ENCODE measurements at places on chromosomes 1 and 21.

- DNase-seq, result no peak
Measured at GRCh38 chr1:231629132-231629531, 2.5 kb downstream of the DISC1 start.

GRCh38 chr1:169013821-169014220 is 92.7 kb upstream of the ATP1B1 start:
- DNase-seq, result no peak

DNA sequence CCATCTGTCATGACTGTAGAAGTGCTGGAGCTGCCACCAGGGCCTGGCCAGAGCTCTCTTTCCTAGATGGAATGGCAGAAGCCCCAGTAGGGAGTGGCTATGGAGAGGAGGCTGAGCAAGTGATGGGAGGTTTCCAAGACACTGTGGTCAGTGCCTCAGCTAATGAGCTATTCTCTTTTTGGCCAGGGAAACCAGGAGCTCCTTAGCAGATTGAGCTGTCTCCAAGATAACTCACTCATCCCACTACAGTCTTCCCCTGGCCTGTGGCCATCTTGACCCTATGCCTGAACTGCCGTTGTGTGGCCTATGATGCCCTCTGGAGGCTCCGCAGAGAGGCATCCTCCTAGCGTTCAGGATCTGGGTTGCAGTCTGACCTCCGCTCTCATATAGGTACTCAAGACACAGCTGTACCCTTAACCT is 60.5 kb downstream of the ERI3 start:
- no peak for DNase-seq

- DNase-seq, result no peak
Measured at GRCh38 chr1:63912643-63913042, 138.8 kb downstream of the ROR1 start.

DNA sequence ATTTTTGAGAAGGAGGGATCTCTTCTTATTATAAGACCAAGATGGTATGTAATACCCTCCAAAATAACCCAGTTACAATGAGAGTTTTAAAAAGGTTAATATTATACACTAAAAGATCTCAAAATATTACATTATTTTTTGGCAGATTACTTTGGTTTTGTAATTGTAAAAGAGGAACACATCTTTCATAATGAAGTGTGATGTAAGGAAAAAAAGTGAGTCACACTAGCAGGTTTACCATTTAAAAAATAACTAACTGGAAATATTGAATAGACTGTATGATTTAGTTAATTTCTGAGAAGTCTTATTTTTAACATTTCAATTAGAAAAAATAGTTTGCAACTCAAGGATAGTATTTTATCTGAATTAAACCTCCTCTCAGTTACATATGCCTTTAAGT is 1.1 kb downstream of the F5 start:
- DNase-seq, result no peak

- no peak for DNase-seq
Measured at GRCh38 chr1:40248412-40248811, 675 bp downstream of the TMCO2 start.

- no peak for DNase-seq
Measured at GRCh38 chr1:235950318-235950717, 83.6 kb upstream of the LYST start.

- no peak for DNase-seq
Measured at GRCh38 chr1:224795591-224795990, 133.9 kb upstream of the DNAH14 start.

DNA sequence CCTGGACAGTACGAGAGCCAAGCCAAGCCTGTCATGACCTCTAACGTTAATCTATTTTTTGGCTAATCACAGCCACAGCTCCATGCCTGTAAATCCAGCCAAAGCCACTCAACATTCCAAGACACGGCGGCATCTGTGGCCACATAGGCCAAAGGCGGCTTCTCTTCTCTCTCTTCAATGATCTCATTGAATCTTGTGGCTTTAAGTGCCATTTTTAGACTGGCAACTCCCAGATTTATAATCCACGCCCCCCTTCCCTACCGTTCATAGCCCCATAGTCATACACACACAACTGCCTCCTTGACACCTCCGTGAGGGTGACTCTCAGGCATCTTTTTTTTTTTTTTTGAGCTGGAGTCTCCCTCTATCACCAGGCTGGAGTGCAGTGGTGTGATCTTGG is 5.7 kb upstream of the SELENON start:
- no peak for DNase-seq

GRCh38 chr1:228802386-228803220 is 67.3 kb downstream of the RHOU start:
- DNase-seq, result no peak

DNA sequence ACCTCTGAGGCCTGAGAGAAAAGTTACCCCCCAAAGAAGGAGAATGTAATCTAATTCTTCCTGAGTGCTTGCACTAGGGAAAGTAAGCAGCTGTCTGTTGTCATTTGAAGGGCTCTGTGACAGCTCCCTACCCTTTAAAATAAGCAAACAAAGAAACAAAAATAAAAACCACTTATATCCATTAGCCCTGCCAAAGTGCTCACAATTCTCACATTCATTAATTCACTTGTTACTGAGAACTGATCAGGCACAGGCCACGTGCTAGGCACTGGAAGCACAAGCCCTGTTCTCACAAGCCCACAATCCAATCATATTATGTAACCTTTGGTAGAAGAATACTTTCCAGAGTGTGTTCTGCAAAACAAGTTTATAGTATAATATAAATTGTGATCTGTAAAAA is 199.4 kb downstream of the ZC3H11B start:
- DNase-seq, result no peak

GRCh38 chr1:246597340-246597739 is 31.1 kb downstream of the CNST start:
- DNase-seq, result no peak

- DNase-seq, result no peak
Measured at GRCh38 chr1:36174713-36175112, 18.8 kb downstream of the MAP7D1 start.

DNA sequence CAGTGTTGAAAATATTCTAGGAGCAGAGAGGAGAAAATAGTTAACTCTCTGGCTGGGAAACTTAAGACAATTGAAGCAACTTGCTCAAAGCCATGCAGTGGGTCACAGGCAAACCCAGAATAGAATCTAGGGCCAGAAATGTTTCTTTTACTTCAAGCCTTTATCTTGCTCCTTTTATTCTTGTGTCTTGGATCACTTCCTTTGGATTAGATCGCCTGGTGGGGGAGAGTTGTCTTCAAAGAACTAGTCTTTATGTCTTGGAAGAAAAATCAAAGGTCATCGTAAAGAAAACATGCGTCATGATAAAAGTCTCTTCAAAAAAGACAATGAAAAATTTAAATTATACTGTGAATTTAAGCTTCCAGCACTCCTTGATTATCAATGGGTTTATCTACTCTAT is 493.6 kb upstream of the USP24 start:
- no peak for DNase-seq

- DNase-seq, result no peak
Measured at GRCh38 chr1:228982637-228983036, 247.4 kb downstream of the RHOU start.

DNA sequence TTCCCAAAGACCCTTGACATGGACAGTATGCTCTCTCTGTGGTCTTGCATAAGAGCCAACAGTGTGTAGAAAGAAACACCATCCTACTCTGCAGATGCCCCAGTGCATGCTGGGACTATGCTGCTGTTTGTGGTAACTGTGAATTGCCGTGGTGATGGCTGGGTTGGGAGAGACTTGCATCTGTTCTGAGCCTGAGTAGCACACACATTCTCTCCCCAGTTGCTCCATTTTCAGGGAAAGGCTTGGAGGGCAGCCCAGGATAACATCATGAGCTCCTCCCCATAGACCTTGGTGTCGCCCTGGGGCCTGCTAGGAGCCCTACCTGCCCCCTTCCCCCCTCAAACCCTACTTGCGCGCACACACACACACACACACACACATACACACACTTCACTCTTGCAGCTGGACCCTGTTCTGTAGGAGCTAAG is 120.9 kb upstream of the IPO9 start:
- no peak for DNase-seq

DNA sequence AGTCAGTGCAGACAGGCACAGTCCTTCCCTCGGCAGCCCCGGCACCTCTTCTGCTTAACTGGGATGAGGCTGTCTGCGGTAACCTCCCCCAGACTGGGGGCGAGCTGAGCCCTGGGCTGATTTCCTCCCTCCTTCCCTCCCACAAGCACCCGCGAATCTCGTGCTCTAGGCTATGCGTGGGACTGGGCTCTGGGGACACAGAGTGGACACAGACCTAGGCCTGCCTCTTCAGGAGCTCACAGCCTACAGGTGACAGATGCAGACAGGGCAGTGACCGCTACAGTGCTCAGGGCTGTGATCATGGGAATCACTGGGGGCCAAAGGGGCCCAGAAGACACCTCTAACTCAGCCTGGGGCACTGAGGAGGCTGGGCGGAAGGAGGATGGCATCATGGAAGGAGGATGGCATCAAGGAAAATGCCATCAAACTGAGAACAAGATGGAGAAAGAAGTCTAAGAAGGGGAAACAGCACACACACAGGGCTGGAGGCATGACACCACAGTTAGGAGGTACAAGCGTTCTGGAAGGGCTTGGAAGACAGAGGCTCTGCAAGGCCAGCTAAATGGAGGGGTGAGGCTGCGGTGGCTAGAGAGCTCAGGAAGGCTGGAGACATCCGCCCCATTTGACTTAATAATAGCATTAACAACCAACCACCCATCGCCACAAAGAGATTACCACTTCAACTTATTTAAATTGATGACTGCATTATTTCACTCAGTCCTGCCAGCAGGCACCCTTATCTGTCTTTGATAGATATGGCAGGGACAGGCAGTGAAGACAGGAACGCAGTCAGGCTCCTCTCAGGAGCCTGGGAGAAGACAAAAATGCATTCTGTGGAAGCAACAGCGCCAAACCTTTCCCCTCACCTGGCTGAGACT is 4.2 kb downstream of the TTC39A start:
- no peak for DNase-seq

DNA sequence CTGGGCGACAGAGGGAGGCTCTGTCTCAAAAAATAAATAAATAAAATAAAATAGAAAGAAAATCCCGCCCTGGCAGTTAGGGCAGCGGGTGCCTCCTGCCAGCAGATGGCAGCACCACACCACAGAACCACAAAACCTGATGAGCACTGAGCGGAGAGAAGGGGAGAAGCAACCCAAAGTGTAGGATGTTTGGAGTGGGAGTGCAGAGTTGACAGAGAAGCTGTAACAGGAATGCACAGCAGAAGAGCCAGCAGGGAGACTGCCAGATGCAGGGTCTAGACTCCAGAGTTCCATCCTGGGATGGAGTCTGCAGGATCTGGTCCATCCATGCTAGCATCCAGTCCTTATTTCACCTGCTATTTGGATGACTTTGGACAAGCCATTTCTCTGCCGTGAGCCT is 29.7 kb upstream of the KIRREL1 start:
- peak; percentile 35 for DNase-seq

DNA sequence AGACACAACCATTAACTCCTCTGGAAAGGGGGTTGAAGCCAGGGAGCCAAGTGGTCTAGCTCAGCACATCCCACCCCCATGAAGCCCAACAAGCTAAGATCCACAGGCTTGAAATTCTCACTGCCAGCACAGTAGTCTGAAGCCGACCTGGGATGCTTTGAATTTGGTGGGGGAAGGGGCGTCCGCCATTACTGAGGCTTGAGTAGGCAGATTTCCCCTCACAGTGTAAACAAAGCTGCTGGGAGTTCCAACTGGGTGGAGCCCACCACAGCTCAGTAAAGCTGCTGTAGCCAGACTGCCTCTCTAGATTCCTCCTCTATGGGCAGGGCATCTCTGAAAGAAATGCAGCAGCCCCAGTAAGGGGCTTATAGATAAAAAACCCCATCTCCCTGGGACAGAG is 193.5 kb downstream of the GPATCH2 start:
- no peak for DNase-seq

DNA sequence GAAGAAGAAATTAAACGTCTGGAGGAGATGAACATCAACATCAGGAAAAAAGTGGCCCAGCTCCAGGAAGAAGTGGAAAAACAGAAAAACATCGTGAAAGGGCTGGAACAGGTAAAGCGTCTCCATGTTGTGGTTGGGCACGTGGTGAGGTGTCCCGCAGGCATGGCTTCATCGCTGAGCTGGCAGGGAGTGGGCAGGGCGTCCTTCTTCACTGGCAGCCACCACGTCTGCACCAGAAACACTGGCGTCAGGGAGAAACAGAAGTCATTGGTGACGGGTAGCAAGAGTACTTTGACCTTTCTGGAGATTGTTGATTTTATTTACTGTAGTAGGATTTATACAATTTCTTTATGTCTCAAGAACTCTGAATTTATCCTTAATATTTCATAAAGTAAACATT is 59.0 kb upstream of the DIP2A start:
- no peak for DNase-seq

DNA sequence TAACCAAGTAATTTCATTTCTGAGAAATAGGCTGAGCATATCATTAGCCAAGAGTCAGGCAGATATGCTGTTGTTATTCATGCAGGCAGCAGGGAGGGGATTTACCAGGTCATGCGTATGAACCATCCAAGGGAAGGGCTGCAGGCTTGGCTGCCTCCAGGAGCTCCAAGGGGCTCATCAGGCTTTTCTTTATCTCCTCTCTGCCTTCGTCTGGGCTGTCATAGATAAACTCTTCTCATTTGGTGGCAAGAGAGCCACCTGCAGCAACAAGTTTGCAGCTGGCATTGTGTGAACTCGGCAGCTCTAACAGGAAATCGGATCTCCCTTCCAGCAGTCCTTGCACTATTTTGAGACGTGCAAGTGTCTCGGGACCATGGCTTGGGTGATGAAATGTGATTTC is 7.5 kb downstream of the CCDC27 start:
- no peak for DNase-seq

- no peak for DNase-seq
Measured at GRCh38 chr1:226512076-226512728, 36.4 kb upstream of the STUM start.

DNA sequence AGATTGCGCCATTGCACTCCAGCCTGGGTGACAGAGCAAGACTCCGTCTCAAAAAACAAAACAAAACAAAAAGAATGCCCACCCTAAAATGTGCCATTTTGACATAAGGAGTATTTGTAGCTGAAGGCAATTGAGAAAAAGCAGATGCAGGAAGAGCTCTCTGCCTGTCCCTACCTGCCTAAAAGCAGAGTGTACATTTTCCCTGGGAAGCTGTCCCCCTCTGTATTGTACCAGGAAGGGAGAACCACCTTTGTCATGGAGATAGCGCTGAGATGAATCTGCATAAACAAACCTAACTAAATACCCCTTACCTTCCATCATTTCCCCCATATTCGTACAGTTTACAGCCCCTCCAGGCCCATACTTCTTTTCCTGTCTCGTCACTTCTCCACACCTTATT is 94.4 kb upstream of the SLC45A1 start:
- DNase-seq, result no peak

DNA sequence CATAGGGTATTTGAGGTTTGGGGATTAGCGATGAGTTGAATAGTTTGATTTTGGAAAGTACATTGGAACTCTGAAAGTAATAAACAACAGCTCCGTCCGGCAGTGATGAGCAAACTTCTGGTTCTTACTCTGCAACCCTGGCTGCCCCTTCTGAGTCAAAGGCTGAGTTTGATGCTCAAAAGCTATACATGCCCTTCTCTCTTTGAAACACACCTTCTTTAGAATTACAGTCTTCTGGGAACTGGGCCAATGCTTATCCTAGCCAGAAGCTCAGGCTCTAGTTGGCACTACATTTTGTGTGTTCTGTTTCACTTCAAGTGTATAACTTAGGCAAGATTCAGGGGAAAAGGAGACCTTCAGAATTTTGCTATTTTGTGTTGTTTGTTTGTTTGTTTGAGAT is 9.3 kb downstream of the AHCYL1 start:
- DNase-seq, result no peak
